Left lung (tissue), 14 donors: ENCODE measurements at places on chromosomes 11 and 22. TPM values are rescaled to one million over a fixed set of nuclear protein-coding genes. Genes with fewer than 3 reads are reported as not detected.

SORL1 gene
- 32.2 TPM for polyA plus RNA-seq

TSPAN32 gene
- polyA plus RNA-seq: 6.3 TPM

HTR3A gene
- not detected for polyA plus RNA-seq

PDHX gene
- 36.2 TPM for polyA plus RNA-seq

FBLN1 gene
- 300 TPM for polyA plus RNA-seq

TYR gene
- not detected for polyA plus RNA-seq

GRCh38 chr22:27761000-27761399, 40.6 kb downstream of the MN1 start:
- DNase-seq: no peak

- no peak for DNase-seq
Observed at GRCh38 chr11:133549826-133550225, 17.5 kb upstream of the OPCML start.

DNA sequence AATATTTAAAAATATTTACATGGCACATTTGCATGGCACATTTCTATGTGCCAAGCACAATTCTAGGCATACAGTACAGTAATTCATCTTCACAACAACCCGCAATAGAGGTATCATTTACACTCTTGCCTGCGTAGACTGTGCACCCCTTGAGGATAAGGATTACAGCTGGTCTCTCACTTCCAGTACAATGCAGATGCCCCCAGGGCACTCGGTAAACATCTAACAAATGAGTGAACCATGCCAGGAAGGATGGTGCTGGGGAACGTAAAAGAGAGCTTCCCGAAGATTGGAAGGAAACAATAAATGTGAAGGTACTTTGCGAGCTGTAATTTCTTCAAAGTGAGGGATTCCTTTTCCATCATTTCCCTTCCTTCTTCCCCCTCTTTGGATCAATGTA, 1.3 kb downstream of the PRPF19 start:
- no peak for DNase-seq

- no peak for DNase-seq
Observed at GRCh38 chr11:24747275-24748251, 250.7 kb downstream of the LUZP2 start.

DNA sequence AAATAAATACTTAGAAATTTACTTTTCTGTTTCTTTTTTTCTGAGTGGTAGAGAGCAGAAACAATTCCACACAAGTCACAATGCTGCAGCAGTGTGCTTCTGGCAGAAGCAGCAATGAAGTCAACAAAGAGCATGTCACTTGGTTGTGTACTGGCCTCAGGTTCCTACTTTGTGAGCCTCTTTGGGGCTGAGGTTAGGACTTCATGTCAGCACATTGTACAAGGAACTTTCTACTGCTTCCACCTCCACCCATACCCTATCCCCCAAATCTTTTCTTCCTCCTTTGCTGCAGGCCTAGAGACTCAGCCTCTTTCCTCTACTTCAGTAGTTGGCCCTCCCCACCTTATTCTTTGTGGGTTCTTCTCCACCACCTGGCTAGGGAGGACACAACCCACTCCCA, 252.7 kb upstream of the PITPNB start:
- no peak for DNase-seq
